Renal cortical epithelial cell (primary cell): ENCODE measurements at places on chromosomes 12 and 14. TPM values are rescaled to one million over a fixed set of nuclear protein-coding genes. Genes with fewer than 3 reads are reported as not detected.

Gene IGF1
- 0.35 TPM in 1 of 2 replicates, not detected in the other for total RNA-seq

Gene ZNF891
- total RNA-seq: 0.52 and 2.0 TPM in 2 replicates

Gene UTP20
- total RNA-seq: 19.8 and 25.1 TPM in 2 replicates

Gene KCNH5
- not detected in 2 replicates for total RNA-seq

Gene PLCZ1
- total RNA-seq: 0.69 TPM in 1 of 2 replicates, not detected in the other
